Right ventricle myocardium superior (tissue), 1 donor: ENCODE measurements at places on chromosomes 4 and X.

DNA sequence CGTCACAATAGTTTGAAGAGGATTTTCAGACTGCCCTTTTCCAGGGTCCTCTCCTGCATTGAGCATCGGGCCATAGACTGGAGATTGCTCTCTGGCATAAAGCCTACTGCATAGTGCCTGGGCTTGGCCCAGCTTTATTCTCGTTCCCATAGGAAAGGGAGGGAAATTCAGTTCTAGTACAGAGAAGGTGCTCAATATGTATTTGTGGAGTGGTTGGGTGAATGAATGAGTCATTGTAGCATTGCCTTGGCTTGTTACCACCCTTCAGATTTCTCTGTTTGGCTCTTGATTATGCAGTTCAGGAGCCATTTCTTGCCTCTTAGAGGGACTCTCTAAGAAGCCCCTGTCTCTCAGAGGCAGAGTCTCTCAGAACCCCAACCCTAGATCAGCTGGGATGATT, 2.6 kb downstream of the TMEM35A start:
- DNase-seq: no peak

DNA sequence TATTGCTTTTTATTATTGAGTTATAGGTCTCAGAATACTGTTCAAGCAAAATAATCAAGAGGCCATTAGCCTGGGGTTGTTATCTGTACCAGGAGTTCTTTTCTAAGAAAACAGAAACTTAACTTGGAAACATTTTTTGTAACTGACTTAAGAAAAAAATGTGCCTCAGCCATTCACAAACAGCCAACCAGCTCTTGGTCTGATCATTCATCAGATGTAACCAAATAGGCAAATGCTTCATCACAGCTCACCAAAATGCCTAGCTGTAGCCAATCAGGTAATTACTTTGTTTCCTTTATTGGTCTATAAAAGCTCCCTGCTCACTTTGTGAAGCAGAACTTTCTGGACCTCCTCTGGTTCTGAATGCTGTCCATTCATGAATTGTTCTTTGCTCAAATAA, 387.7 kb downstream of the FAT4 start:
- no peak for DNase-seq

DNA sequence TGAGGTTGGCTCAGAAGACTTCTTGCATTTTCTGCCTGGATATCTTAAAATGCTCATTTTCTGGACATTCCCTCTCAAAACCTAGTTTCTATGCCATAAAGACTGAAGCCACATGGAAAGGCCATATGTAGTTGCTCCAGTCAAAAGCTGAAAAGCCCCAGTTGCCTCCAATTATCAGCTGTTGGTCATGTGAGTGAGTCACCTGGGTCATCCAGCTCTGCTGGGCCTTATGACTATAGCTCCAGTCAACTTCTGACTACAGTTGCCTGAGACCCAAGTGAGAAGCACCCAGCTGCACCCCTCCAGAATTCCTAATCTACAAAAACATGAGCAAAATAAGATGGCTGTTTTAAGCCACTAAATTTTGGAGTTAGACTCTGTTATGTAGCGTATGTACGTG, 41.9 kb downstream of the HELQ start:
- DNase-seq: no peak

GRCh38 chr4:123246085-123246484, 150.5 kb upstream of the SPRY1 start:
- DNase-seq: no peak

GRCh38 chr4:47791965-47792364, 45.9 kb downstream of the CORIN start:
- no peak for DNase-seq

GRCh38 chr4:176064539-176064938, 1.1 kb upstream of the WDR17 start:
- no peak for DNase-seq

DNA sequence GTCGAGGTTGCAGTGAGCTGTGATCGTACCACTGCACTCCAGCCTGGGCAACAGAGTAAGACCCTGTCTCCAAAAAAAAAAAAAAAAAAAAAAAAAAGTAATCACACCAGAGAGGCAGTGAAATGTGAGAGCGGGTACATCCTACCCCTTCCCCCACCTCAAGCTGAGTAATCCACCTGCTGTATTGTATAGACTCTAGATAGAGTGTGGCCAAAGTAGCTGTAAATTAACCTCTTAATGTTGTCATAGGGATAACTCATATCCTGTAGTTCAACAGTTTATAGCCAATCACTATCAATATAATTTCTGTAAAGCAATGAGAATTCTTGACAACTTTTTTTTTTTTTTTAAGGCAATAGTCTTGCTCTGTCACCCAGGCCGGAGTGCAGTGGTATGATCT, 30.8 kb downstream of the TNIP2 start:
- DNase-seq: no peak

- no peak for DNase-seq
Measured at GRCh38 chr4:152050106-152050505, 289.3 kb upstream of the GATB start.

DNA sequence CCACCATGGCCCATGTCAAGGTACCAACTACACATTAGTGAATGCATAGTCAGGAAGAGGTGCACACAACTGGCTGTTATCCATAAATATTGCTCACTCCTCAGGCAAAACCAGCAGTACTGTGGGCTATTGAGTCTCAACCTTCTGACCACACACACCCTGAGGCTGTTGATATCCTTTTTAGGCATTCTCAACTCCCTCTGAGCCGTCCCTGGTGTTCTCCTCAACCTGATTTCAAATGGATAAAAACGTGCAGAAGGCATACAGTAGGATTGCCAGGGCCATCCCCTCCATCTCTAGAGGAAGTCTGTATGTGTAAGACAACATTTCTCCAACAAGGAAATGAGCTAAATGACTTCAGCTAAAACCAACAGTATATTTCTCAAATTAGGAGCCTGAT, 98.7 kb upstream of the KLHL13 start:
- no peak for DNase-seq

- DNase-seq: no peak
Measured at GRCh38 chr4:158873795-158874401, 105.1 kb downstream of the FNIP2 start.

DNA sequence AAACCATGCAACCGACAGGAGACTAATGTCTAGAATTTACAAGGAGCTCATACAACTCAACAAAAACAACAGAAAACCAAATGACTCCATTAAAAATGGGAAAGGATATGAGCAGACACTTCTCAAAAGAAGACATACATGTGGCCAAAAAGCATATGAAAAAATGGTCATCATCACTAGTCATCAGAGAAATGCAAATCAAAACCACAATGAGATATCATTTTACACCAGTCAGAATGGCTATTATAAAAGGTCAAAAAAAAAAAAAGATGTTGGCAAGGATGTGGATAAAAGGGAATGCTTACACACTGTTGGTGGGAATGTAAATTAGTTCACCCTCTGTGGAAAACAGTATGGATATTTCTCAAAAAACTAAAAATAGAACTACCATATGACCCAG, 50.5 kb upstream of the CHRDL1 start:
- DNase-seq: no peak

DNA sequence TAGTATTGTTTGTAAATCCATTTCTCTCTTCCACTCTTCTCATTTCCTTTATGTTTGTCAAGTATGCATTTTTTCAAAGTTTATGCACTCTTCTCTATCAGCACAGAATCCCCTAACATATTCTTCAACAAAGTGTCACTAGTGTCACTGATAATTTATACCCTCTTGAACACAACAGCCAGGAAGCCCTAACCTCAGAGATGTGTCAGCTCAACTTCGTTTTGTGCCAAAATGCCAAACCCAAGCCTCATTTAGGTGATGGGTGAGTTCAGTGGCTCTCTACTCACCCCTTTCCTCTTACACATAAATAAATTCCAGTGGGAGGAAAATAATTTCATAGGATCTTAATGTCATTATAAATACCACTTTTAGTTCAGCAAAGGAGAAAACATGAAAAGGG, 22.4 kb upstream of the P2RY10 start:
- DNase-seq: no peak

DNA sequence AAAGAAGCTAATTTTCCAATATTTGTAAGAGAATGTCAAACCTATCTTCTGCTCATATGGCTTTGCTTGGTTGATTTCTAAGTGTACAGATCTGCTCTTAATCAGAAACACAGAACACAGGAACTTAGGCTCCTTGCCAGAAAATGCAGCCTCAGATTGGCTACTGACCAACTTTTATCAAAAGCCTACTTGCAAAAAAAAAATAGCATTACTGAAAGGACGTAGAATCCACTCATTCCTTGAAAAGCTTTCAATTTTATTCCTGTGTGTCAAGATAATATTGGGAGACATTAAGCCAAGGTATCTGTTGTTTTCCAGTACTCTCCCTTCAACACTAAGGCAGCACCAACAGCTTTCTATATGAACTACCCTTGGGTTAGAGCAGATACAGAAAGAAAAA, 127.6 kb upstream of the INTU start:
- no peak for DNase-seq

DNA sequence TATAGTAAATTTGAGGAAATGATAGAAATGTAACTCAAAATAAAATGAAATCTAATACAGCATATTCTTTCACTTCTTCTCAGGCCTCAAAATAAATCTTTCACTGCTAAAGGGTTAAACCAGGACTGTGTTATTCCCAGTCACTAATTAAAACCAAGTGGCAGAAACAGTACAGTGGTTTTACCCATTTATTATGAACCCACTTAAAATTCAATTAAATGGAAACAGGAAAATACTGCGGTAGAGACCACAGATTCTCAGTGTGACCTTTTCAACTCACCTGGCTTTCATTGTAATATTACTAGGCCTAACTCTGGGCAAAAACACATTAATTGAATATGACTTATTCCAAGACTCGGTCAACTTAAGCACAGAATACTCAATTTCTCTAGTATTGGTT, 176.5 kb upstream of the DKK2 start:
- no peak for DNase-seq

GRCh38 chr4:41550308-41550707, 12.4 kb downstream of the LIMCH1 start:
- no peak for DNase-seq

- no peak for DNase-seq
Measured at GRCh38 chr4:151035328-151035727, 20.2 kb upstream of the LRBA start.

GRCh38 chr4:123014038-123014437, 91.6 kb upstream of the NUDT6 start:
- DNase-seq: no peak

- DNase-seq: no peak
Measured at GRCh38 chr4:105106426-105106825, 40.2 kb upstream of the TET2 start.
